ENCODE measurements at places on chromosomes 11 and 22. TPM values are rescaled to one million over a fixed set of nuclear protein-coding genes. Genes with fewer than 3 reads are reported as not detected.

DNA sequence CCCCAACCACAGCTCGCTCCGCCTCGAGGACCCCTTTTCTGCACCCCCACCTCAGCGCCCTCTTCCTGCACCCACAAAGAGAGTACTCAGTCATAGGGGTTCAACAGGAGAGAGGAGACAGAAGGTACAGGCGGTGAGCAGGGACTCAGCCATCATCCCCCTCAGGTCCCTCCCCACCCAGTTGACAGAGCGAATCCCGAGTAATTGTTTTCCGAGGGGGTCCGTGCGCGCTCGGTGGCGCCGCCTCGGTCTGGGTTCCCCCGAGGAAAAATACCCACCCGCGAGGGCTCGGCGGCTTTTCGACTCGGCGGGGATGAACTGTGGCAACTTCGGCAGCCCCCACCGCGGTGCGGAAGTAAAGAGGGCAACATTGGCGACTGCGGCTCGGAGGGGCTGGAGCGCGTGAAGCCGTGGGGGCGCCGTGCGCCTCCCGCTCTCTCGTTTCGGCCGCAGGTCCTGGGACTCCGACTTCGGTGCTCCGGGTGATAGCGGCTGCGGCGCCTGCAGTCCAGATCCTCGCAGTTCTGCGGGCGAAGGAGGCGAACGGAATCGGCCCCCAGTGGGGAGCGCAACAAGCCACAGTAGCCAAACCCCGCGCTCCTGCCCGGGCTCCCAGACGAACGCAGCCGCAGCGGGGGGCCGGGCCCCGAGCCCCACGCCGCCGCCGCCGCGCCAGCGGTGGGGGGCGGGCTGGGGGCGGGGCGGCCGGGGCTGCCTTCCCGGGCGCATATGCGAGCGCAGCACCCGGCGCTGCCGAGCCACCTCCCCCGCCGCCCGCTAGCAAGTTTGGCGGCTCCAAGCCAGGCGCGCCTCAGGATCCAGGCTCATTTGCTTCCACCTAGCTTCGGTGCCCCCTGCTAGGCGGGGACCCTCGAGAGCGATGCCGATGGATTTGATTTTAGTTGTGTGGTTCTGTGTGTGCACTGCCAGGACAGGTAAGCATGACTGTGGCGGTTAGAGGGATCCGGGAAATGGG lies at the start of gene NELL1:
NELL1 (plus strand) TSS at position 743 of the 976 bp plus-strand sequence.
- DNase-seq = no peak

DNA sequence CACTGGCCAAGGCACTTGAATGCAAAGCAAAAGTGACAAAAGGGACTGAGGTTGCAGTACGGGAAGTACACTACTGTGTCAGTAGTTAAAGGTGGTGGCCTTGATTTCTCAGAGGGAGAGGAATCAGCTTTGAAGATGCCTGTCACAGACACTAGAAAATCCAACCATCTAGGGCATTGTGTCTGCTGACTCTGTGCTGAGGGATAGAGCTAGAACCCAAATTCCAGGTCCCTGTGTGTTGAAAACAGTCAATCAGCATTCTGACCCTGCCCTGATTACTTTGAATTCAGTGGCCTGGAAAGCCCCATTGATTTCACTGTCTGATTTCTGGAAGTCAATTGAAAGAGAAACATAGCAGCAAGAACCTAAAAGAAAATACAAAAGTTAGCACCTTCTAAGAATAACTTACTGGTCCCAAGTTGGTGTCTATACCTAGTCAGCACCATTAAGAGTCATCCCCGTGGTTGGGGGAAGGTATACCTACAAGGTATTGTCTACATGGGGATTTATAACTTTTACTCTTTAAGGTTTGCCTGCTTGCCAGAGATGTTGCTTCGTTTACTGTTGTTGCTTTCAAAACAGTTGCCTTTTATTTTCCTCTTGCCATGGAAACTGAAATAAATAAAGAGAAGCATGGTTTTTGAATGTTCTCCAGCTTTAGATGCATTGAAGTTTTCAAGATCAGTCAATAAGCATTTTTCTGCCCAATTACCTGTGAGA lies 97.3 kb downstream of the PDHX start:
- DNase-seq = no peak

DNA sequence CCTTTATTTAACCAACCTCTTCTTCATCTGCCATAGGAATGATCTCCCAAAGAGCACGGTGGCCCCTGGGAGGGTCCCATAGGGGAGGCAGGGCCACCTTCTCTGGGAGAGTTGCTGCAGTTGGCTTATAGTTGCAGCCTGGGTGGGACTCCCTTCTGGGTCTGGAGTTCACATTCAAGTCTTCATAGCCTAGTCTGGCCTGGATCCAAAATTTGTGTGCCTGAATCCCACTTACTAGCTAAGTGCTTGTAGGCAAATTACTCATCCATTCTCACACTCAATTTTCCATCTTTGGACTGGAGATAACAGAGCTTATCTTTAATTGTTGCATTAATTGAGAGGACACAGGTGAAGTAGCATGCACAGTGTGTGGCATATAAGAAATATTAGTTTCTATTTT lies 163.6 kb downstream of the GRIK4 start:
- no peak for DNase-seq

DNA sequence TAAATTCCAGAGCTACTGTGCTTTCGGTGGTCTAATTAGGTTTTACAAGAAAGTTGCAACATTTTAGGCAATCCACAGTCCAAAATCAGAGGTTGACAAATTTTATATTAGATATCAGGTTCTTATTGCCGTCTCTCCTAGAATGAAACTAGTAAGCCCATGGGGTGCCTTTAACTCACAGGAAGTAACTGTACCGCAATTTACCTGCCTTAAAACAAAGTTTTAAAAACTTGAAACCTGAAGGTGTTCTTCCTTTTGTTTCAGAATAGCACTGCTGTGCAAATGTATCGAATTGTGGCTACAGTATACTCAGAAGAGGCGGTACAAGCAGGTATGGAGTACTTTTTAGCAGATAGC lies 77.2 kb downstream of the PISD start:
- no peak for DNase-seq

GRCh38 chr11:23765682-23766252 lies 731.1 kb upstream of the LUZP2 start:
- no peak for DNase-seq

DNA sequence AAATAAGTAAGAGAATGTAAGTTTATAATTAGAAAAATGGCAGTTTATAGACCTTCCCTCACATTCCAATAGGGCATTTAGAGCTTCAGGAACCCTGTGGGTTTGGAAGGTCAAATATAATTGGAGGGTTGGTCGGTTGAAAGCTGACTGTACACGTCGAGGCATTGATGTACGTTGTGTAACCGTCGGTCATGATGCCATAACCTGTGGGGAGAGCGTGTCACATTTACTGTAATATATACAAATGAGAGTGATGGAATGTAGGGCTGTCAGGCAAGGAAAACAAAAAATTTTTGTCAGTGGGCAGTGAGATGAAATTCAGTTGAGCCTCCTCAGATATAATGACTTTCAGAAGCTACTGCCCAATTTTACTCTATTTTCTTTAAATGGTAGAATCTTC lies 88.5 kb downstream of the ARL14EP start:
- no peak for DNase-seq

- DNase-seq = no peak
Observed at GRCh38 chr11:73521621-73522020, 76.3 kb downstream of the FAM168A start.

DNA sequence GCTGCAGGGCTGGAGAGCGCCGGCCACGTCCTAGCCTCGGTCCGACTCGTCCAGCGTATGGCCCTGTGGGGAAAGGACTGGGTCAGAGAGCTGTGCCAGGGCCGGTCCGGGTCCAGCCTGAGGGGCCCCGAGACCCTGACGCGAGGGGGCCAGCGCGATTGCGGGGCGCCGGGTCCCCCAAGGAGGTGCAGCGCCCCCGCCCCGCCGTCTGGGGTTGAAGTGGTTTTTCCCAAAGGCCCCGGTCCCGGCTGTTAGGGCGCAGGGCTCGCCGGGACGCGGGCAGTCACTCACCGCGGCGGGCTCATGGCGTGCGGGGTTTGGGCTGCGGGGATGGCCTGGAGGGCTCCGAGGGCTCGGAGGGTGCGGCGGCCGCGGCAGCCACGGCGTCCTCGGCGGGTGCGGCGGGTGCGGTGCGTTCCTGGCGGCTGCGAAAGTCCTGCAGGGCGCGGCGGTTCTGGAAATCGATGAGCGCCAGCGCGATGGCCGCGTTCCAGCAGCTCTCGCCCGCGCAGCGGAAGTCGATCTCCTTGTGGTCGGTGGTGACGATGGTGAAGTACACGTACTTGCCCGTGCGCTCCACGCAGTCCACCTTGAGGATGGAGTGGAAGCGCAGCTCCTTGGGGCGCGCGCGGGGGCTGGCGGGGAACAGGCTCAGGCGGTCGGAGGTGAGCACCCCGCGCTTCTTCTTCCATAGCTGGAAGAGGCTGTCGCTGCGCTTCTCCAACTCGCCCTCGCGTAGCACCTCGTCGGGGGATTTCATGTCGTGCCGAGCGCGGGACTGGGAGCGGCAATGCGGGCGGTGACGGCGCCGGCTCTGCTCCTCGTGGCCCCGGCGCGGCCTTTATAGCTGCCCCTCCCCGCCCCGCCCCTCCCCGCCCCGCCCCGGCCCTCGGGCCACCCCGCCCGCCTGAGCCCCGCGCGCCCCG lies at the start of gene PHLDA2:
PHLDA2 (minus strand) TSS at position 816 of the 926 bp plus-strand sequence; CDS start at position 760, 56 bp downstream.
- DNase-seq = no peak

- no peak for DNase-seq
Observed at GRCh38 chr11:120121336-120121735, 16.6 kb downstream of the TRIM29 start.

Gene UBXN1
- 35.4 TPM for total RNA-seq

Gene CBX6
- 27.4 TPM for total RNA-seq

Gene CASP5
- total RNA-seq = not detected

Gene GUCY1A2
- total RNA-seq = 59.4 TPM

Gene ARHGAP32
- total RNA-seq = 45.3 TPM

Gene PACSIN3
- total RNA-seq = 2.5 TPM
